CD4-positive, alpha-beta T cell treated with Interleukin-1 beta for 1 hour (primary cell): ENCODE measurements at places on chromosomes 6 and 20.

GRCh38 chr6:22067122-22067521 lies 229.7 kb downstream of the PRL start:
- no peak for DNase-seq

- no peak for DNase-seq
Measured at GRCh38 chr20:54355631-54356280, 119.6 kb upstream of the DOK5 start.

DNA sequence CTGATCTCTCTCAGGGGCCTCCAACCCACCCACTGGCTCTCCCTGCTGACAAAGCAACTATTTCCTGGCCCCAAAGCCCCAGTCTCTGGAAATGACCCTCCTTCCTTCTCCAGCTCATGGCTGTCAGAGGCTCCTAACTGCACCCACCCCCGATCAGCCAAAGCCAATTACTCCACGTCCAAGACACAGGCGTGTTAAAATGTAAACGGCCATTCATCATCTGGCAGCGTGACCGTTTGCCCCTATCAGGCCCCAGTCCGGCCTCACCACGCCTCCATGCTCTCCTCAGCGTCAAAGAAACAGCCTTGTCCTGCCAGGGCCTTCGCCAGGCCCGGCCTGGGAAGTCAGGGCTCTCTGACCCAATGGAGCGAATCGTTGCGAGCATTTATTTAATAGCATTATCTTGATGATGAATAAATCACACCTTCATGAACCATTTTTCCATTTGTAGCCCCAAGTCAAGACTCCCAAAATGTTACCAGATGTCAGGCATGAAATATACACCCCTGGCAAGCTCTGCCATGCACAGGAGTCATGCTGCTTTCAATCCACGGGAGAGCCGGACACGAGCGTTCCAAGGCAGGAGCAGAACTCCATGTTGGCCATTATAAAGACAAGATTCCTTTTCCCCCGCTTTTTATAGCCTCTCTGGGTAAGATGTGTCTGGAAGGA lies 17.7 kb downstream of the RIPOR3 start:
- DNase-seq = no peak

GRCh38 chr20:45098103-45098773 lies 2.7 kb downstream of the KCNS1 start:
- DNase-seq = no peak

- no peak for DNase-seq
Measured at GRCh38 chr6:140538926-140539325, 1164.5 kb upstream of the CITED2 start.

DNA sequence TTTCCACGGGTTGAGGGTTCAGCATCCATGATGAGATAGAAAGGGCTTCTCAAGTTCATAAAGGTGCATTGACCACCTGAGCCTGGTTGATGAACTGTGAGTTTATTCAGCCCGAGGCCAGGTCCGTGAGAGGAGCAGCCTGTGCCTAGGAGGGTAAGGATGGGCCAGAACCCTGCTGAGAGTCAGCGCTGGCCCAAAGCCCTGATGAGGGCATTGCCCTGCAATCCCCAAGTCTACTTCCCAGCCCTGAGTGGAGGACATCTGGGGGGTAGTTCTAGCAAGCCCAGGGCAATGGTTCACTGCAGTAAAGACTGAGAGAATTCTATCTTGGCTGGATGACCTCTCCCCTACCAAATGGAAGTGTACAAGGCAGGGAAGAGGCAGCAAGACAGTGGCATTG lies 123.3 kb upstream of the NXT1 start:
- no peak for DNase-seq

DNA sequence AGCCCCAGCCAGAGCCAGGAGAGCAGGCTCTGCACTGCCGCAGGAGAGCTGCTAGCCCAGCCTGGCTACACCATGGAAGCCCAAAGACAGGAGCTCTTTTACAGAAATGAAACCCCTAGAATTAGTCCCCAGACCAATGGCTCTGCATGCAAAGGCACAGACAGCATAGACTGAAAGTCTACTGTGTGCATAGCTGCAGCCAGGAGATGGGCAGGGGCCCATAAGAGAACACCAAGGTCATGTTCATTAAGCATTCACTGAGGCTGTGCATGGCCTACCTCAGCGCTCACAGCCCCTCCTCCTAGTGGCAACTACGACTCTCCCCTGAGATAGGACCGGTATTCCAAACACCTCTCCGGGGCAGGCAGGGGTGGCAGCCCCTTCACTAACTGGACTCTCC lies 34.9 kb downstream of the SNX5 start:
- no peak for DNase-seq

DNA sequence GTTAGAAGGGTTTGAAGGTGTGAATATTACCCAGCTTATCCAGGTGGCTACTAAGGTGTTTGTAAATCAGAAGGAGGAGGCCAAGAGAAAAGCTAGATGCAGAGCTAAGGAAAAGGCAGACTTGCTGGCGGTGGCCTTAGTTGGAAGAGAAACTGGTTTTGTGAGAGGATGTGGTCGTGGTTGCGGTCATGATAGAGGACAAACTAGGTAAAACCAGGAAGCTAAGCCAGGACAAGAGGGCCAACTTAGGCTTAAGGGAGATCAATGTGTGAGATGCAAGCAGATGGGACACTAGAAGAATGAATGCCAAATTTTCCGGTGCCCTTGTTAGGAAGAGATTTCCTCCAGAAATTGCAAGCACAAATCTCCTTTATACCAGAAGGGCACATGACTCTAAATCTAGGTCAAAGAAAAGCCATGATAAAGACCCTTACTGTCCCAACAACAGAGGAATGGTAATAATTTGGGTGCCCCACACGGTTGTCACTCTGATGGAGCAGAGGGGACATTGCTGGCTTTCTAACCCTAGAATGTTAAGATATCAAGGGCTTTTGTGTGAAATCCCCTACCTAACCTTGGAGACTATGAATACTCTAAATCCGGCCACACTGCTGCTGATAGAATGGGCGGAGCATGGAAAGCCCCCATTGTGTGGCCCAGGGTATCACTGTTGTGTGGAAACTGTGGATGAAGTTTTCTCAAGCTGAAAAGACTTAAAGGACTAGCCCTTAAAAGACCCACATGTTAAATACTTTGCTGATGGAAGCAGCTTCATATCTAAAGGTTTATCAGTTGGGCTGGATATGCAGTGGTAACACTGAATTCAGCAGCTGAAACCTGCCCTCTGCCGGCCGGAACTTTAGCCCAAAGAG lies 7.8 kb downstream of the IL22RA2 start:
- peak; percentile 43 for DNase-seq

GRCh38 chr6:129475477-129476247 lies 234.3 kb downstream of the ARHGAP18 start:
- no peak for DNase-seq

DNA sequence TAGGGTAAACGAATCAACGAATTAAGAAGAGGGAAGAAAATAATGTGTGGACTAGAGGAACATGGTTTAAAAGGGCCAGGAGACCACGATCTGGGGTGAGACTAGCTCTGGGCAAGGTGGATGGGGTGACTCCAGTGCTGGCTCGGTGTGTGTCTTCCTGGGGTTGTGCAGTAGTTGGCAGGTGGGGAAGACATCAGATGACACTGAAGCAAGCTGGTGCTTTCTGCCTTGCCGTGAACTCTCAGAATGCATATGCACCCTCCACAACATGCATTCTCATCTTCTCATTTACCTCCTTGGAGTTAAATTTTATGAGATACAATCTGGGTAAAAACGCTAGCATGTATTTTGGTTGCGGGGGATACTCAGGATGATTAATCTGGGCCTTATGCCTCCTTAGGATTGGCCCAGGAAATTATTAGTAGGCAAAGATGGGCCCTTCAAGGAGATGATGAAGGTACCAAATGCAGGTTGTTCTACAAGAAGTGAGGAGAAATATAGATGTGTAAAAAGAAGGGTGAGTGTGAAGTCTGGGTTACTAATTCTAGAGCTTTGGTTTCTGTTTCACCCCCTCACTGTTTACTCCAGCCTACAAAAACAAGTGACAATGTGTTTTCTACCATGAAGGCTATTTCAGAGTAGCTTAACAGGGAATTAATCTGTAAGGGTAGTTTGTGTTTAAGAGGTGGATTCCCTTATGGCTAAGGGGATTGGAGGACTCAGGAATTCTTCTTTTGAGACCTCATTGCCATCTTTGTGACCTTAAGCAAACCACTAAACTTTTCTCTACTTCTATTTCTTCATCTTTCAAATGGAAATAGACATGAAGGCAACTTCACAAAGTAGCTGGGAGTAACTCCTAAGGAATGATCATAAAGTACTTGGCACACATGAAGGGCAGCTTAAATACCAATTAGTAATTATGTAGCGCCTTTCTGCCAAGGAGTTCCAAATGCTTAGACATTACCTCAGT lies 71.0 kb upstream of the SUPT3H start:
- no peak for DNase-seq
